ENCODE measurements at places on chromosomes 13 and 19.

DNA sequence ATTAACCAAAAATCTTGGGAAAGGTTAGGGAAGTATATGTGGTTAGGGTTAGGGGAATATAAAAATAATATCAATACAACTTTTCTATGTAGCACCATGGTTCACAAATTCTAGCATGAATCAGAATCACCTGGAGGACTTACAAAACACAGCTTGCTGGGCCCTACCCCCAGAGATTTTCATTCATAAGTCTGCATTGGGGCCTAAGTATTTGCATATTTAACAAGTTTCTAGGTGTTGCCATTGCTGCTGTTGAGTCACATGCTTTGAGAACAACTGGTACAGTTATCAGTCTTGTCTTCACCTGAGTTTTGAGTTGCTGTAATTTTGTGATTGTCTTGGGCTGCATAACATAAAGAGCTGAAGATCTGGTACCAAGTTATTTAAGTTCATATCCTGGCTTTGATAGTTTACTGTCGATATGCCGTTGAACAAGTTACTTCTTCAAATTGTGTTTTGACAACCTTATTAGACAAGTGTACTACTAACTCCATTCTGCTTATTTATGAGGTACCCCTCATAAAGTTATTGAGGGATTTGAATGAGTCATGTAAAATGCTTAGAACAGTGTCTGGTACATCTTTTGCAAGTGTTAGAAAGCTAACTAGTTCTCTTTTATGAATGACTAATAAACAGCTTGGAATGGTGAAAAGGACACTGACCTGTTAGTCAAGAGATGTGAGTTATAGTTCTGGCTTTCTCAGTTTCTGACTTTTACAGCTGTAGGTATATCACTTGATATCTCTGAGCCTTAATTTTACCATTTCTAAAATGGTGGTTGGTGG lies 132.9 kb downstream of the PAN3 start:
- no peak for DNase-seq

GRCh38 chr13:39132286-39133230 lies 94.3 kb downstream of the NHLRC3 start:
- no peak for DNase-seq

DNA sequence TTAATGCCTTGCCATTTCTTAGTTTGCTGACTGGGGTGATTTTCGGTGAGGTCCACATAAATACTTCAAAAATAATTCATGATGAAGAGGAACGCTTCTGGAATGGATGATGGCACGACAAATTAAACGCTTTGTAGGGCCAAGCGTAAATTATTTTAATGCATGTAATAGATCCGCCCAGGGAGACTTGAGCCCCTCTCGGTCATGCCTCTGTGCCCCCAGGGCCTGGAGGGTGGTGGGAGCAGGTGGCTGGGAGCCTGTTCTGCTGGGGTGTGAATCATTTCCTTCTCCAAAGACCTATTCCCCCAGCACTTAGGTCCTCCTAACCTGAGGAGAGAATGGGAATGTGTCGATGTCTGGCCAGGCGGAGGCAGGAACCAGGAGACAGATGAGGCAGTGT lies 350.6 kb downstream of the ZNF536 start:
- no peak for DNase-seq

DNA sequence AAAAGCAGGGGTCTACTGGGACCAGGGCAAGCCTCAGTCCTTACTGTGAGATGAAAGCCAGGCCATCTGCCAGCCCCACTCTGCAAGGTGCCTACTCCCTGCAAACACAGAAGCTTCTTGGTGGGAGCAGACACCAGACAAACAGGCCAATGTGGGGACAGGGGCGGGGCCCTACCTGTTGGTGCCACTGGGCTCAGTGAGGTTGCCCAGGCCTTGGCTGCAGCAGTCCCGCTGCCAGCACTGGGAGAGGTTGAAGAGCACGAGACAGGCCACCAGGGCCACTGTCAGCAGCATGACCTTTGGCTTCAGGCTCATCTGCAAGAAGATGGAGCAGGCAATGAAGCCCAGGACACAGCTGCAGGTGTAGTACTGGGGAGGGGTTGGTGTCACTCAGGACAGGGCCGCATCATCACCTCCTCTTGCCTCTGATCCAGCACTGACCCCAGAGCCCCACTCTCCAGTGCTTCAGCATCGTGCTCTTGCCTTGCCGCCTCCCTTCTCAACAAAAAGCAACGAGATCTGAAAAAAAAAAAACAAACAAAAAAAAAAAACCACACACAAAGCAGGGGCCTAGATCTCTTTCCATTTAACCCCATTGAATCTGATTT lies 72.6 kb downstream of the NBEA start:
- DNase-seq: no peak

DNA sequence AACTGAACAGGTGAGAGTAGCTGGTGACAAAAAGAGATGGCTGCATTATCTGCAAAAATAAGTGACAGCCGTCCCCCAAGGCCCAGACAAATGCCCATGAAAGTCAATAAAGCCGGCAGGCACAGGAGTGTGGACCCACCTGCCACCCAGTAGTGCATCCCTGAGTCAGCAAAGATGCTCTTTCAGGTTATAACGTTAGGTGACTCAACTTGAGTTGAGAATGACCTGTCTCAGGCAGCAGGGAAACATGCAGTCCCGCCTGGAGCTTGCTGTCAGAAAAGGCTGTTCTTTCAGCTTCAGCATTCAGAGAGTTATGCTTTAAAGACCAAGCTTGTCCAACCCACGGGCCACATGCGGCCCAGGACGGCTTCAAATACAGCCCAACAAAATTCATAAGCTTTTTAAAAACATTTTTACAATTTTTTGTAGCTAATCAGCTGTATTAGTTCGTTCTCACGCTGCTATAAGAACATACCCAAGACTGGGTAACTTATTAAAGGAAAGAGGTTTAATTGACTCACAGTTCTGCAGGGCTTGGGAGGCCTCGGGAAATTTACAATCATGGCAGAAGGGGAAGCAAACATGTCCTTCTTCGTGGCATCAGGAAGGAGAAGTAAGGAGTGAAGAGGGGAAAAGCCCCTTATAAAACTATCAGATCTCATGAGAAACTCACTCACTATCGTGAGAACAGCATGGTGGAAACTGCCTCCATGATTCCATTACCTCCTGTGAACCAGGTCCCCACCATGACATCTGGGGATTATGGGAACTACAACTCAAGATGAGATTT lies 110.4 kb downstream of the RAB20 start:
- no peak for DNase-seq

GRCh38 chr19:50870417-50871089 lies 2.7 kb upstream of the KLK2 start:
- peak; percentile 43 for DNase-seq

DNA sequence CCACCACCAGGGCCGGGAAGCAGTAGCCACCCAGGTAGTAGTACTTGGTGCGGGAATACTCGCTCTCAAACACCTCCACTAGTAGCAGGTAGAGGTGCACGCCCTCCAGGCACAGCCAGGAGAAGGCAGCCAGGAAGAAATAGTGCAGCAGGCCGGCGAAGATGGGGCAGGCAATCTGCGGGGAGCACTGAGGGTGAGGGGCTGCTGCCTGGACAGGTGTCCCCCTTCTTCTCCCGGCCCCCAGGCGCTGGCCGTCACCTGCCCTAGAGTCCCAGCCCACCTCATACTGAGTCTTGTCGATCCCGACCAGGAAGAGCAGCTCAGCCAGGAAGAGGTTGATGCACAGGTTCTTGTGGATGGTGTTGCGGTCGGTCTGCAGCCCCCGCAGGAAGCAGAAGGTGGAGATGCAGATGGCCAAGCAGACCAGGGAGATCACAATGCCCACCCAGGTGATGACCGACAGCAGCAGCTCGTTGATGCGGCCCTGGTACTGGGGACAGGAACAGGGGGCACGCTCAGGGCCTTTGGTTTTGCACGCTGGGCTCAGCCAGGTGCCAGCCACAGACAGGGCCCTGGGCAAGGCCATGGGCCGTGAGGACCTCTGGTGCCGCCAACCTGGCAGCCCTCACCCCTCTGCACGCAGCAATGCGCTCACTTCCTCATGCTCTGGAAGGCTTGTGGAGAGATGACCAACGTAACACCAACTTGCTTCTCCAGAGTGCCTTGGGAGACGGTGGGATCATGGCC lies 20.8 kb upstream of the ASF1B start:
- no peak for DNase-seq

- DNase-seq: no peak
Observed at GRCh38 chr13:110503037-110503901, 58.3 kb downstream of the RAB20 start.

GRCh38 chr13:60654415-60654814 lies 257.4 kb downstream of the TDRD3 start:
- DNase-seq: peak; percentile 7

GRCh38 chr13:99103536-99103935 lies 97.1 kb upstream of the UBAC2 start:
- no peak for DNase-seq

DNA sequence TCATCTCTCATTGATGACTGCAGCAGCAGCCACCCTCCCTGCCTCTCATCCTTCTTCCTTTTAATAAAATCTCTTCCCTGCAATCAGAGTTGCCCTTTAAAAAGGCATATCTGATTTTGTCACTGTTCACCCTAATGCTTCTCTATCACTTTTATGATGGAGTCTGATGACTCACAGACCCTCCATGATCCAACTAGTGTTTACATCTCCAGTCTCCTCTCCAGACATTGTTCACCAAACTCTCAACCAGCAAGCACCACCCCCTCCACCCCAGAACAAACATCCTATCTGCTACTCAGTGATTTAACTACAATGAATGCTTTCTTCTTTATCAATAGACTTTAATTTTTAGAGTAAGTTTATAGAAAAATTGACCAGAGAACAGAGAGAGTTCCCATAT lies 59.5 kb downstream of the TNFSF11 start:
- DNase-seq: no peak

- DNase-seq: no peak
Observed at GRCh38 chr13:33110713-33111413, 94.6 kb downstream of the KL start.

GRCh38 chr13:104980586-104980985 lies 1554.9 kb downstream of the EFNB2 start:
- DNase-seq: no peak

DNA sequence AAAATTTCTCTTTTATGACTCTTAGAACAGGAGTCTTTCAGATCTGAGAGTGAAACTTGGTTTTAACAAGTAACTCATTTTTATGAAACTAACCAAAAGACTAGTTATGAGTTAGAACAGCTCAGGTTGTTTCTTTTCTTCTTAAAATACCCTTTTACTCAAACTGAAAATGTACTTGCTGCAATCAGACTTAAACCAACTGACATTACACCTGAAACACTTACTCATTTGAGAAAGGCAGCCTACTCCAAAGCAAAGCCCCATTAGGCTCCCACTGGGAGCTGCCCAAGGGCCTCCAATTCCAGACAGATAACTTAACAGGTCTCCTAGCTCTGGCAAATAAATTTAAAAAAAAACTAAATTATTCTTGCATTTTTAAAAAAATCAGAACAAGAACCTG lies 3.6 kb downstream of the FOXO1 start:
- DNase-seq: no peak

GRCh38 chr13:91825516-91825915 lies 427.1 kb downstream of the GPC5 start:
- DNase-seq: no peak

DNA sequence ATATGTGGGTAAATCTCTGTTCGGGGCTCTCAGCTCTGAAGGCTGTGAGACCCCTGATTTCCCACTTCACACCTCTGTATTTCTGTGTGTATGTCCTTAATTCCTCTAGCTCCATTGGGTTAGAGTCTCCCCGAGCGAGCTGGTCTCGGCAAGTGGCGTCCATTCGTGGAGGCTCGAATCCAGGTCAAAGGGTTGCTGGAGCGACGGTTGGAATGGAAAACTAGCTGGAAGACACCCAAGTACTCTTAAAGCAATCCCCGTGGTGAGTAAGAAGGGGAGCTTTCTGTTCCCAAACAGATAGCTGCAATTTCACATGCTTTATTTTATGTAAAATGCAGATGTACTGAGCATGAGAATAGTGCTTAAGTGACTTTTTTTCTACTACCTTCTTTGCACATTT lies 277.5 kb upstream of the SGCG start:
- DNase-seq: no peak

DNA sequence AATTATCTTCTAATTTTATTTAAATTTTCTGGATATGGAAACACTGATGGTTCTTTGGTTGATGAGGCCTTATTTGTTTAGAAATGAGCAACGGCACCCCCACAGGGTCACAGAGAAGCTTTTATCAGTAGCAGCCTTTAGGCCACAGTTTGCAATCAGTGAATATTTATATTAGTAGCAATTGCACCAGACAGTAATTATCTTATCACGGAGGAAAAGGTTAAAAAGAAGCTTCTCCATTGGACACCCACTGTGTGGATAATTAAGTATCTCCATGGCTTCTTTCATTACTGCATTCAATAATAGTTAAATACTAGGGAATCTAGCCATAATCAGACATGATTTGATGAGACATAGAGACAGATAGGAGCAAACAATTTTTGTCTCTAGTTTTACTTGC lies 2099.2 kb upstream of the PCDH20 start:
- no peak for DNase-seq

- peak; percentile 88 for DNase-seq
Observed at GRCh38 chr13:48532506-48533499, at the start of gene RCBTB2. TSS of gene RCBTB2 (minus strand) at chr13:48533080. CDS start at chr13:48521939, 11,141 bp downstream.

GRCh38 chr19:16330368-16330801 lies 5.8 kb downstream of the KLF2 start:
- no peak for DNase-seq

- no peak for DNase-seq
Observed at GRCh38 chr13:30443957-30444404, 21.7 kb downstream of the UBE2L5 start.

DNA sequence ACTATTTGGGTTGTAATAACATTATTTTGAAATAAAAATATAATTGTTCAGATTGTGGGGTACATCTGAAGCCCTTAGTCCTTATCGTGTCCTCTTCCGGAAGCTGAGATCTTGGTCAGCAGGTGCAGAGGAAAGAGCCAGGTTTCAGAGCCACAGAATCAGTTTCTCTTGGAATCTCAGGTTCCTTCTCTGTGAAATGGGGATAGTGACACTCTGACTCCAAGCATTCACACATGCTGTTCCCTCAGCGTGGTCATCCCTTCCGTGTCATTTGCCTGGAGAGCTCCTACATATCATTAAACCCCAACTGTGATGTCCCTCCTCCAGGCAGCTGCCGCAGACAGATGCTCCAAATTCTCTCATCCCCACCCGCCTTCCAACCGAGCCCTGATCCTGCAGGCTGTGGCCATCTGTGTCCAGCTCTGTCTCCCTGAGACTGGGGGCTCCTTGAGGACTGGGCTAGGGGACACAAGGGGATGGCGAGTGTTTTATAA lies 59.8 kb downstream of the AP1M1 start:
- no peak for DNase-seq

- peak; percentile 17 for DNase-seq
Observed at GRCh38 chr13:51453959-51454703, 1.3 kb upstream of the INTS6 start.

GRCh38 chr13:22454586-22454985 lies 726.2 kb upstream of the SGCG start:
- DNase-seq: no peak

- peak; percentile 60 for DNase-seq
Observed at GRCh38 chr19:16714702-16715287, 4.9 kb upstream of the NWD1 start.

Data from HuH-7 (cell line).